Stimulated activated CD8-positive, alpha-beta memory T cell treated with anti-CD3 and anti-CD28 coated beads, Interleukin-2, amount 100 ng/mL, for 1 hour (primary cell): ENCODE measurements at places on chromosomes 2 and 18.

DNA sequence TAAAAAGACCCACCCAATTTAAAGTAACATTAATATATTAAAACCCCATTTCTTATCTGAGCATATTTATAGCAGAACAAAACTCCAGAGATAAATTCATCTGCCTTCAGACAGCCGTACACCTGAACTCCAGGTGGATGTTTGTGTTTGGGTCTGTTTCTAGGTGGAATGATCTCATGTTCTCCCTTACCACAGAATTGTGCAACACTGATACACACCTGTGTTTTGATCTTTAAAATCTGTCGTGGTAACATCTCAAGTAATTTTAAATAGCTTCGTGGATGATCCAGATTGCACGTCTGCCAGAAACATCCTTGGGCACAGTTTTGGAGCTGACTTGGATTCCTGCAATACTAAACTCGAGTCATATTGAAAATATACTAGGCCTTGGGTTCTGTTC lies 207.5 kb upstream of the FOSL2 start:
- no peak for DNase-seq

GRCh38 chr2:83991992-83992391 lies 467.1 kb downstream of the SUCLG1 start:
- no peak for DNase-seq

- DNase-seq: peak; percentile 59
These were observed 47.6 kb downstream of the PDCL3 start for GRCh38 chr2:100610381-100610831.

GRCh38 chr2:229275506-229275905 lies 4.4 kb upstream of the PID1 start:
- no peak for DNase-seq

GRCh38 chr2:168029071-168029470 lies 218.3 kb downstream of the STK39 start:
- no peak for DNase-seq

- DNase-seq: no peak
These were observed 54.7 kb downstream of the INO80D start for GRCh38 chr2:206031162-206031784.

GRCh38 chr2:114499101-114499500 lies 56.7 kb downstream of the DPP10 start:
- no peak for DNase-seq

- no peak for DNase-seq
These were observed 165.4 kb downstream of the RBM43 start for GRCh38 chr2:151096235-151096634.

GRCh38 chr2:38733300-38733971 lies 17.7 kb downstream of the SRSF7 start:
- DNase-seq: no peak

- DNase-seq: no peak
These were observed 3.3 kb upstream of the ADAM17 start for GRCh38 chr2:9558948-9559381.

GRCh38 chr18:34322365-34323289 lies 97.9 kb upstream of the NOL4 start:
- DNase-seq: no peak

DNA sequence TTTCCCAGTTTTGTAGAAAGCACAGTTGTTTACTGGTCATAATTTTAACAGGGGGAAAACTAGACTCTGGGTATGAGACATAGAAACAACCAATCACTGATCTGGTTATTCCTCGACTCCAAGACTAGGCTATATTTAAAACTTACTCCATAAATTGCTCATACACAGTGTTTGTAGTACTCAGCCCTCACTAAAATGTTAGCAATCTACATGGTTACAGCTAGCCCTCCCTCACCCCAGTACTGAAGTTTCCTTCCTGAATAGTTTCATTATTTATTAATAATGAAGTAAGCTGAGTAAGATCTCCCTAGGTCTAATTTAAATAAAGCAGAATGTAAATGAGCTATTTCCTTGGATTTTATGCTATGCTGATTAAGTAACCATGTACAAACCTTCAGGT lies 275.1 kb downstream of the CDH20 start:
- DNase-seq: no peak

DNA sequence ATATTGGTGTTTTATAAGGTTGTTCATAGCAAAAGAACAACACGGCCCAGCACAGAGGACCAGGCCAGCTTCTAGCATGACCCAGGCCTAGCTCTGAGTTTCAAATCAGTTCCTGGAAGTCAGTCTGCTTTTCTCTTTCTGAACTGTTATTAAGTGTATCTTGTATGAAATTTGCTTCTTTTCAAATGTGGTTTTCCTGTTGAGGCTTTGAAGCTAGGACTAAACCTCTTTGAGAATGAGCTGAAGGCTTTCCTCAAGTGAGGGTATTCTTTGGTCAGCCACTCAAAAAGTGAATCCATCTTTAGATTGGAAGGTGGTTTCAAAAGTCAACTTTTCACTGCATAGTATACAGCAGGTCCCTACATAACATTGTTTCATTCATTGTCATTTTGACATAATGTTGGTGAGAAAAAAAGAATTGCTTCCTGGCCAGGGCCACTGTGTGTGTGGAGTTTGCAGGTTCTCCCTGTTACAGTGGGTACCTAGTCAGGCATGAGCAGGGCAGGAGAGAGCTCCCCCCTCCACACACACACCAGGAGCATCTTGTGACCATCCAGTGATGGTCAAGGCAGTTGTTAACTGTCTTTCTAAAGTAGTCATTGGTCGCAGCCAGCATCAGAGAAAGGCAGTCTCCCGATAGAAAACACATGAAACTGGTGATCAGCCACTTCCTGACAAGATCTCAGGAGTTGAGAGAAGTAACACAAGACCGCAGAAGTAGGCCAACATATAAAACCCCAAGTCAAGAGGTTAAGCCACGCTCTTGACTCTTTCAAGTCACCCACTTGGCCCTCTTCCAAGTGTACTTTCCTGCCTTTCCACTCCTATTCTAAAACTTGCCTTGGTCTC lies 6.7 kb upstream of the ACAA2 start:
- DNase-seq: no peak

DNA sequence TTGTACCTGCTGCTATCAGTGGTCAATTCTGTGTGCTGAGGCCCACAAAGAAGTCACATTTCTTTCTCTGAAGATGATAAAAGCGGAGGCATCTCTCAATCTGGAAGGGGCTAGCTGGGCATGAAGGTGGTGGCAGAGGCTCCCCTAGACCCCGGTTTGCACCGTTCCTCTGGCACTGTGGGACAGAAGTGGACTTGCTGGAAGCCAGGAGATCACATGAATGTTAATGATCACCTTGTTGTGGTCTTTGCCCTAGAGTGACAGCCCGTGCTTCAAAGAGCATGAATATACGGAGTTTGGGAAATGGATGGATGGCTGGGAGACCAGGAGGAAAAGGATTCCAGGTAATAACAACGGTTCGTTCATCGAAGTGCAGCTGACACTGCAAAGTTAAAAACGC lies 20.2 kb downstream of the ALLC start:
- DNase-seq: no peak

DNA sequence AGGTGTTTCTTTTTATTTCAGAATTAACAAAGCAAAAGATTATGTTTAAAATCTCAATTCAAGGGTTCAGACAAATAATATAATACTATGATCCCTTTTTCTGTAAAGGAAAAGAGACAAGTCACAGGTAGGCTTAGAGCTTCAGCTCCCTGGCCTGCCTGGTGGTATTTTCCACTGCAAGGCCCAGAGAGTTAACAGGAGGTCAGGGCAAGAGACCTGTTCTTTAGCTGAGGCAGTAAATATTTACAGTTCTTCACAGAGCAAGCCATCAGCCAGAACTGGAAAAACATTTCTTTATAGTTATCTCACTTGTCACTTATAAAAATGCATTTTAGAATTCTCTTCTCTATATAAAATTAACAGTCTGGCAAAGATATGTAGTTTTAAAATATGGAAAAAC lies 70.1 kb downstream of the EPG5 start:
- no peak for DNase-seq
